ENCODE measurements at places on chromosomes 7 and 10. TPM values are rescaled to one million over a fixed set of nuclear protein-coding genes. Genes with fewer than 3 reads are reported as not detected.

Gene MYL7
- total RNA-seq = 0.66 TPM

Gene PCDH15
- 20.7 TPM for total RNA-seq

Gene EPO
- total RNA-seq = 0.28 TPM

Gene ERVW-1
- 0.11 TPM for total RNA-seq

Gene CLDN4
- total RNA-seq = 2.6 TPM

Gene TMEM229A
- total RNA-seq = 0.55 TPM

Gene GDF2
- not detected for total RNA-seq

Gene DNAJC2
- 22.5 TPM for total RNA-seq

Gene TUBGCP2
- 35.0 TPM for total RNA-seq

Gene CCDC146
- total RNA-seq = 30.5 TPM

Gene CHAT
- total RNA-seq = 0.61 TPM

Gene NSUN6
- 31.0 TPM for total RNA-seq

Gene PNLIPRP2
- total RNA-seq = 0.22 TPM

Gene CRPPA
- total RNA-seq = 10.4 TPM

Gene DYNC1I1
- 34.6 TPM for total RNA-seq

Gene TMEM270
- not detected for total RNA-seq

Gene ZWINT
- total RNA-seq = 13.8 TPM

Gene MYL10
- total RNA-seq = not detected

Gene ITPRID1
- not detected for total RNA-seq

Gene FEZF1
- not detected for total RNA-seq

Gene PLXNA4
- total RNA-seq = 29.7 TPM

Gene SLC16A9
- total RNA-seq = 52.1 TPM

Gene TEX47
- not detected for total RNA-seq

All from spinal cord (tissue), 10 donors.